ENCODE measurements at places on chromosomes 6 and 20.
A peak's percentile ranks its signal among the peaks of the same experiment; 100 is the strongest.

DNA sequence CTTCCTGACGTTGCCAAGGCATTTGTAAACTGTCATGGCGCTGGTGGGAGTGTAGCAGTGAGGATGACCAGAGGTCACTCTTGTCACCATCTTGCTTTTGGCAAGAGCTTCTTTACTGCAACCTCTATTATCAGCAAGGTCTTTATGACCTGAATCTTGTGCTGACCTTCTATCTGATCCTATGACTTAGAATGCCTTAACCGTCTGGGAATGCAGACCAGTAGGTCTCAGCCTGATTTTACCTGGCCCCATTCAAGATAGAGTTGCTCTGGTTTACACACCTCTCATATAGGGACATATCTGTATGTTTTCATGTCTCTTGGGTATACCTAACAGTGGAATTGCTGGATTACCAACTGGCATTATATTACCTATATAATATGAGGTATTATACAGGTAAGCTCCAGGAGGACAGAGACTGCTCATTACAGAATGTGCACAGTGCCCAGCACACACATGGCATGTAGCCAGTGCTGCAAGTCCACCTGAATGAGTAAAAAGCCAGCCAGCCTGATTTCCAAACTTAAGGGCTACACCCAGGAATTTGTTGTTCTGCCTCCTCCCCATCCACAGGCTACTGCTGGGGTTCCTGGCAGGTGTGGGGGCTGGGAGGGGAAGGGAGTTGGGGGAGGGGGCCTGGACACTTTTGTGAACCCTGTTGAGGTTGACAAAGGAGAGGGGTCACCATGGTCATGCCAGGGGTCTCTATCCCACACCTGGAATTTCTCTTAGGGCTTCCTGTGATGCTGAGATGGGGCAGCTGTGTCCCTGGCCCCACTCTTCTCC is 35.2 kb upstream of the BLCAP start:
- DNase-seq: no peak

- no peak for DNase-seq
Observed at GRCh38 chr6:38481851-38482250, 157.9 kb downstream of the BTBD9 start.

DNA sequence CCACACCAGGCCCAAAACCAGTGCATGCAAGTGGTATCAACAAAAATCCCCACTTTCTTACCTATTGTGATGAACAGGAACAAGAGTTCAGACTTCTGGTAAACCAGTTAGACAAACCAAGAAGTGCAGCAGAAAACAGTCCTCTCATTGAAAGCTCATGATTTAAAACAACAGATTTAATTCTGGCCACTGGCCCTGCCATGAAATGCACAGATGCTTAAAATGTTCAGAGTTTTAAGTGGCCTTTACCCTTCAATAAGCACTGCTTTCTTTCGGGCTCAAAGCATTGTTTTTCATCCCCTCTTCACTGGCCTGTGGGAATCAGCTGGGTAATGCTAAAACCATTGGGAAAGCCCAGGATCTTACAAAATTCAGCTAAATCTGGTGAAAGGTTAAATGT is 102.4 kb upstream of the ISM1 start:
- no peak for DNase-seq

DNA sequence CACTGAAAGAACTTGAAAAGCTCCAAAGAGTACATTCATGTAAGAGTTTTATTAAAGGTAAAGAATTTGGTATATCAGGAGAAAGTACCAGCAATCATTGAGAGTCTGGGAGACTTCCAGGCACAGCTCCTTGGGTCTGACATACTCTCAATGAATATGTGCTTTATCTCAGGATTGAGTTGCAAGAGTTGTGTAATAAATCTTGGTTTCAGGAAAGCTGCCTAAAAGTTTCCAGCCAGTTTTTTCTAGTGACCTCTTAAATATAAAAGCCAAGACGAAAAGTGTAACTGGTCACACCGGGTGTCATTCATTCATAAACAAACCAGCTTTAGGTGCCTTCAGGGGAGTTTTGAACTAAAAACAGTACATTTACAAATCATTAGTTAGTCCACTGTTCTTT is 21.6 kb upstream of the GJA1 start:
- DNase-seq: no peak

DNA sequence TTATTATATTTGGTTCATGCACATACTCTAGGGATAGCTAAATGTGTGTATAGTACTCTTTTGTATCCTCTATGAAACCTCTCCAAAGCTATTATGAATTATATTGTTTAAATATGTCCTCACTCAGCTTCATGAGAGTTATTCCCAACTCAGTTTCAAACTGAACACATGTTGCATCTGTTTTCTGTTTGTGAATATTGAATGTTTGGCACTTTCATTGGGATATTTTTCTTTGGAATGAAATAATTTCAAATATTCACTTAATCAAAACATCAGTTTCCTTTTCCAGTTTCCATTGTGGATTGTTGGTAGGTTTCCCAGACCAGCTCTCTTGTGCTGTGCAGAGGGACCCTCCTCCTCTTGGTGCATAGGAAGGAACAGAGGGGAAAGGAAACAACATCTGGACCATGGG is 46.6 kb downstream of the HDAC2 start:
- DNase-seq: no peak

GRCh38 chr6:38163186-38164130 is 343.9 kb downstream of the ZFAND3 start:
- no peak for DNase-seq

GRCh38 chr6:50410579-50410978 is 302.7 kb upstream of the TFAP2D start:
- no peak for DNase-seq

- no peak for DNase-seq
Observed at GRCh38 chr6:146434732-146435390, 108.8 kb upstream of the RAB32 start.

- DNase-seq: peak; percentile 67
Observed at GRCh38 chr6:43334466-43335095, 26.0 kb upstream of the CRIP3 start.

- DNase-seq: no peak
Observed at GRCh38 chr20:57505979-57506378, 19.0 kb downstream of the CTCFL start.

GRCh38 chr6:36124881-36125280 is 5.4 kb upstream of the MAPK13 start:
- no peak for DNase-seq

GRCh38 chr6:137341681-137342195 is 122.6 kb upstream of the IFNGR1 start:
- DNase-seq: no peak

DNA sequence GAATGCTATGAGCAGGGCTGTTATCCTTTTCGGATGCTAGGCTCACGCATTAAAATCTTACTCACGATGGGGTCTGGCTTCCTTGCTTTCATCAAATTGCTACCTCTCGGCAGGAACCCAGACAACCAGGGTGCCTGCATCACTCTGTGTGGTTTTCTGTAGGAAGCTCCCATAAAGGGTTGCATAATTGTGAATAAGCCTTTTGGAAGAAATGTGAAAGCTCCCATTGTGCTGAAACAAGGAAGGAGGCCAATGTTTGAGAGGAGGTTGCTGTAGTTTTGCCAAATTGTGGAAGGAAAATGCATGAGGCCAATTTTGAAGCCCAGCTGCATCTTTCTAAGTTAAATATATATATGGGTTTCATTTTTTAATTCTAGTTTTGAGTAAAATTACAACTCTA is 615.5 kb downstream of the C6orf118 start:
- no peak for DNase-seq

GRCh38 chr20:20491110-20491783 is 123.3 kb downstream of the INSM1 start:
- no peak for DNase-seq

GRCh38 chr6:15952231-15953151 is 176.4 kb upstream of the MYLIP start:
- no peak for DNase-seq
